ENCODE measurements at places on chromosomes 6 and 20.
A peak's percentile ranks its signal among the peaks of the same experiment; 100 is the strongest.

DNA sequence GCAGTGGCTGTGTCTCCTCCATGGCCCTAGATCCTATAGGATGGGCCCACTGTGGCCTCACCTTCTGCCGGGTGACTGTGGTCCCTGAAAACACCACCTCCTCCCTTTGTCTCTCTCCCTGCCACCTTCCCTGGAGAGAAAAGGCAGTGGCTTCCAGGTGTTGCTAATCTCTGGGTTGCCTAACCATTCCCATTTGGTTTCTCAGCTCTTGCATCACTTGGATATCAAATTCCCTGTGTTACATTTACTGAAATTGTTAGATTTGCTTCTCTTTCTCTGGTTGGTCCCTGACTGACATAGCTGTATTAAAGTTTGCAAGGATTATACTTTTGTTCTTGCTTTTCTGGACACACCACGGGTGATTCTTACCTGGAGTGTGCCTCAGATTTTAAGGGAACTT is 9.3 kb upstream of the ZFP64 start:
- DNase-seq, result no peak

- DNase-seq, result no peak
Measured at GRCh38 chr20:12955611-12956010, 53.2 kb upstream of the SPTLC3 start.

DNA sequence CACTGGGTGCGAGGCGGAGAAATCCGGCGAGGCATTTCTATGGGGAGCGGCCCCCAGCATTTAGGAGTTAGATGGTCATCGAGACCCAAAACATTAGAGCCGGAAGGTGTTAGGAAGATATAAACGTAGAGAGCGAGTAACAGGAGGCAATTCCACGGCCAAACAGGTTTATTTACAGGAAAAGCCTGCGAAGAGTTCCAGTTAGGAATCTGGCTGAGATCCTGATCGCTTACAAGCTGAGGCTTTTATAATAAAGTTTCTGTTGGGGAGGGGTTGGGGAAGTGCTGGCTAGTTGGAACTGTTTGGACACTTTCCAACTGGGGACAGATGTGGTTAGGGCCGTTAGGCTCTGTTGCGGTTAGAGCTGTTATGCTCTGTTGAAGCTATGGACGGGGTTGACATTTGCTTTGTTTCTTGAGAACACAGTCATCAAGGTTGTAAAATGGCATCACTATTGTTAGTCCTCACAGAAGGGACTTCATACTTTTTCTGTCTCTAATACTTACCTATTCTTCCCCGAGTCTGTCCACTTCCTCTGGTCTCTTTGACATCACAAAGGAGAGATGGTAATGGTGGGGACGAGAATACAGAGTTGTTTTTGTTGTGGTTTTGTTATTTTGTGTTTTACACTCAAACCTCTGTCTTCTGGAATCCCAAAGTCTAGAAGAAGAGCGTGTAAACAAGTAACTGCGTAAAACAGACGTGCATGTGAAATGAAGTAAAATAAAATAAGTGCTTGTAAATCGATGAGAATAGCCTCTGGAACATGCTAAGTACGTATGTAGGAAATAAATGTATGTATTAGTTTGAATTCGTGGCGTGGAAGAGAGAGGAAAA is 554 bp upstream of the ZSCAN31 start:
- peak; percentile 52 for DNase-seq

DNA sequence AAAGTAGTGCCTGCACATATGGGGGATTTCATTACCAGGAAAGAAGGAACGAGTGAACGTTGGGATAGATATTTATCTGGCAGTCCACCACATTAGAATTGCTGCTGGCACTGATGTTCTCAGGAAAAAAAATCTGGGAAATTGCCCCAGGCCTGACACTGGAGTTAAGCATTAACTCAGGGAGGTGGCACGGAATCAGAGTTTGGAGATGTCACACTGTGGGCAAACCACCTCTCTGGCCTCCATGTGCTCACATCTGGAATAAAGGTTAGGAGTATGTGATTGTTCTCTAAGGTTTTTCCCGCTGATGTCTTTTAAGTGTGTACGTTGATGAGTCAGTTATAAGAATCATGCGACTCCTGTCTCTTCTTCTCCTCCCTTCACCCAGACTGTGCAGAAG is 7.9 kb downstream of the TGM3 start:
- no peak for DNase-seq

- no peak for DNase-seq
Measured at GRCh38 chr20:58752565-58752964, 60.0 kb downstream of the NPEPL1 start.

- peak; percentile 32 for DNase-seq
Measured at GRCh38 chr6:137878029-137878428, 11.0 kb downstream of the TNFAIP3 start.

DNA sequence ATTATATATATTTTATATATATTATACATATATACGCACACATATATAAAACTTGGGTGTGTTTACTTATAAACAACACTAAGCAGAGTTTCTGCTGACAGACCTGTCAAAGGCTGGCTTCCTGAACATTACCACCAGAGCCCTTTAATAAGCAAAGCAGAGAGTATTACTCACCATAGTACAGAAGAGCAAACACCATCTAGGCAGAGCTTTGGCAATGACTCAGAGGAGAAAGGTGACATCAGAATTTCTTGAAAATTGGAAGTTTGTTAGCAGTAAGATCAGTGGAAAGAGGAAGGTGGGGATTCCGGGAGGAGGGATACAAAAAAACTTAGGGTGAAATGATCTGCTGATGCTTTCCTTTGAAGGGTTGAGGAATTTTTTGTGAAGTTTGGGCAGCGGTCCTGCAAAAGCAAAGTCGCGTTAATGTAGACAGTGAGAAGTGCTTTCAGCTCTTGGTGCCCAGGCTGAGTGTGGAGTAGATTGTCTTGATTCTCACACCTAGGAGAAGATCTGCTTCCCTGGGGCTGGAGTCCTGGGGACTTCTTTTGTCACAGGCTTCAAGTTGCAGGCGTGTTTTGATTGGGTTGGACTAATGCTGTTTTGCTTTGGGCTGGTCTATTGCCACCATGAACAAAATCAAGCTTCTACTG is 109.6 kb upstream of the BACH2 start:
- DNase-seq, result peak; percentile 30

DNA sequence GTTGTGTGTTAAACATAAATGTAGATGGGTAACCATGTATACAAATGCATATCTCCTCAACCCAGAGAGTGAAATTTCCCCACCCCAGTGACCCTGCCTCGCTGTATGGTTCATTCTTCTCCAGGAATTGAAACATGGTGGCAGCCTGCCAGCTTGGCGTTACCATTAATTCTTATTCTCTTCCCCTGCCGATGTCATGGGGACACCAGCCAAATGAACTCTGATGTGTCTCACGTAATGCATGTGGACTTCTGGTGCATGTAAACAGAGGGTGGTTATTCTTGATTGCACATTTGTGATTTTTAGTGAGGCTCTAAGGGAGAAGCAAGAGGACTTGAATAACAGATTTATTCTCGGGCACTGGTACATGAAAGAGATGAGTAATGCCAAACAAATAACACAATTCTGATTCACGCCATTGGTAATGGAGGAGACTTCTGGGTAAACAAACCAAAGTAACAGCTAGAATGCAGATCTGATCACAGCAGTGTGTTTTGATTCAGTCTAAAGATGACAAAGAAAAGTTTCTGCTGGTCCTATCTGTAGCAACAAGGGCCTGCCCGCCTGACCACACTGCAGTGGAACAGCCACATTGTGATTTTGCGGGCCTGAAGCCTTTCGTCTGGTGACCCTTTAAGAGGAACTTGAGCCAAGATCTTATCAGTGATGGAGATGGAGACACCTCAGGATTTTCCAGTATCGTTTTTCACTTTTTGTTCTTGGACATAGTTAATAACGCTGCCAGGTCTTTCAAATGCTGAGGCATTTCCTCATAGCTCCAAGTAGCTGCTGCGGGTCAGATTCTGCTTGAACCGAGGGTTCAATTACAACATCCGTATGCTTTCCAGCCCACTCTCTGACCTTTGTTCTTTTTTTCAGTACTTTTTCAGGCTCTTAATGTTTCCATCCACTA is 171.8 kb upstream of the AKAP12 start:
- DNase-seq, result no peak

- no peak for DNase-seq
Measured at GRCh38 chr20:24684956-24685691, 215.7 kb downstream of the SYNDIG1 start.

GRCh38 chr6:89433252-89434149 is 549 bp downstream of the ANKRD6 start:
- peak; percentile 39 for DNase-seq

GRCh38 chr6:109927052-109927451 is 51.1 kb upstream of the GPR6 start:
- no peak for DNase-seq

DNA sequence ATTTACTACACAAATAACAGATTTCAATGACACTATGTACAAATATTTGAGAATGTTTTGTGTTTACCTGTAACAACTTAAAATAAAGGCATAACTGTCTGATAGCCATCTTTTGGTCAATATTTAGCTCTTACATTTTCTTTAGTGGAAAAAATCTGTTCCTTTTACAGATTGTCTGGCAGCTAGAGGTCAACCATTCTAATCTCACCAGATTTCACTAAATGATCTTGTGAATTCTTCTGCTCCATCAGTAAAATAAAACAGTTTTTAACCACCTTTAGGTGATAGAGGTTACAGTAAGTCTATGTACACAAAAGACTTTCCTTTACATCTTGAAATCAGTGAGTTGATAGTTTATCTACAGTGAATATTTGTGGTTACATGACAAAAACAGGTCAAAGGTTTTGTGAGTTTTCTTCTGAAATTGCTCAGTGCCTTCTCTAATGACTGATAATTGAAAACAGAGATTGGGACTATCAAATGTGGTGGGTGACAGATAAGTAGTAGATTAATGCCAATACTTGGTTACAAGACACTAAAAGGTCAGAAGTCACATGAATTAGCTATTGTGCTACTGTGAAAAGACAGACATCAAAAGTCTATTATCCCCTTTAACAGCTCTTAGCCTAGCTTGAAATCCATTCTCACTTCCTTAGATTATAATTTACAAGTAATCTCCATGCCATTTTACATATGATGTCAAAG is 47.4 kb downstream of the BMP5 start:
- DNase-seq, result no peak

DNA sequence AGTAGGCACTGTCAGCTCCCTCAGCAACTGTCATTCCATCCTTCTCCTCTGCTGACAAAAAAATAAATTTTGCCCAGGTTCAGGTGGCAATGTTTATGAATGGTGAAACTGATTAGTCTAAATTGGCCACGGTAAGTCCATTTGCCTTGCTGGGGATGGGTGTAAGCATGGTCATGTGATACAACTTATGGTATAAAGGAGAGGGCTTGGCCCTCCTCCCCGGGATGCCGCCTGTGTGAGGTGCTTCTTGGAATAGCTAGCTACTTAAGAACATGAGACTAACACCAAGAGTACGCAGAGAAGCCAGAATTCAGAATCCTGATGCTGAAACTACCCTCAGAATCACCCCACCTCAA is 94.4 kb upstream of the MAP7 start:
- DNase-seq, result no peak

DNA sequence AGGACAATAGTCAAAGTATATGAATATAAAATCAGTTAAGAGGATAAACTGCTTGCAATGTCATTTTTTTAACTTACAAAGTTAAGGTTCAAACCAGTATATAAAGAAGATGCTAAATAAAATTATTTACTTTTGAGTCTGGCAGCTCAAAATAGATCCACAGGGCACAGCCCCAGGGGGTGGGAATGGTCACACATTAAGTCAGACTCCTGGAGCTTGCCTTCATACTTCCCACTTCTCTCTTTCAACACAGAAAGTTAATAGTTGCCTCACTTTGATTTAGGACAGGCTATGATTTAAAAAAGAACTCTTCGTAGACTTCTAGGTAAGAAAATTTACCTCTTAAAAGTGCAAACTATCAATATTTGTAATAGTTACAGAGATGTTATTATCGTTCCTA is 158.3 kb upstream of the RUNX2 start:
- no peak for DNase-seq

DNA sequence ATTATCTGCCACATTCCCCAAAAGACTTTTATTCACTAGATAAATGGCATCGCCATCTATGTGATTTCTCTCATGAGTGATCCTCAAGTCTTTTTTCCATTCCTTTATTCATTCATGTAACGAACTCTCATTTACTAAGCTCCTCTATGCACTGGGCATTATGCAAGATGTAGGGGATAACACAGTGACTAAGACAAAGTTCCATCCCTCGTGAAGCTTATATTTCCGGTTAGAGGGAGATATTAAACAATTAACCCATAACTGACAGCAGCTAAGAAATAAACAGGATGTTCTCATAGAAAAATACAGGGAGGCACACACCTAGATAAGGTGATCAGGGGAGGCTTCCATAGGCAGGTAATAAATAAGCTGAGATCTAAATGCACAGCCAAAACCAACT is 17.2 kb upstream of the PREX1 start:
- no peak for DNase-seq

DNA sequence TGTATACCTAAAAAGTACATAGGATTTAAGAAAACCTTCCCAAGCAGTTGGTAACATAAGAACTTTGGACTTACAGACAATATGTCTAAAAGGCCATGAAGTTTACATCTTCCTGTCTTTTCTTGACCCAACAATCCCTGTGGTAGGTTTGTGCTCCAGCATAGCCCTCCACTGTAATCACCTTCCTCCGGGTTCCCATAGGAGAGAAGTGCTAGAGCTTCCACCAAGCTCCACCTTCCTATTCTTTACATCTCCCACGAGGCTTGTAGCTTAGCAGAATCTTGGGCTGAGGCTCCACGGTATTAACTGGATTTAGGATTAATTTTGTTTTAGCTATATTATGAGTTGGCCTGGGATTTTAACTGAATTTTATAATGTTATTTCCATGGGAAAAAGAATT is 23.3 kb downstream of the ADGRG6 start:
- no peak for DNase-seq

DNA sequence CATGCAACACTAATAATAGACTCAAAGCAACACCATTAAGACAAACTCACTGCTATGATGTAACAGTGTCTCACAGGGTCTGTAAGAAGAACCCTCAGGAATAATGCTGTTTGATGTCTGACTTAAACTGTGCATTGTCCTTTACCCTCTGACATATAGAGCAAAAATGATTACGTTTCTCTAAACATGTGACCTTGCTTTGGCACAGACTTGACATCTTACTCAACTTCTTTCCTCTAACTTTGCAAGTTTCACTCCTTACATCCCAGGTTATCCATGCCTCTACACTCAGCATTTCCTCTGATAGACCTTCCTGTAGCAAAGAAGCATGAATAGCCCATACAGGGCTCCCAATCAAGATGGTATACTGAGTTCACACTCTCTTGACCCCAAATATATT is 252.7 kb downstream of the UST start:
- DNase-seq, result no peak

DNA sequence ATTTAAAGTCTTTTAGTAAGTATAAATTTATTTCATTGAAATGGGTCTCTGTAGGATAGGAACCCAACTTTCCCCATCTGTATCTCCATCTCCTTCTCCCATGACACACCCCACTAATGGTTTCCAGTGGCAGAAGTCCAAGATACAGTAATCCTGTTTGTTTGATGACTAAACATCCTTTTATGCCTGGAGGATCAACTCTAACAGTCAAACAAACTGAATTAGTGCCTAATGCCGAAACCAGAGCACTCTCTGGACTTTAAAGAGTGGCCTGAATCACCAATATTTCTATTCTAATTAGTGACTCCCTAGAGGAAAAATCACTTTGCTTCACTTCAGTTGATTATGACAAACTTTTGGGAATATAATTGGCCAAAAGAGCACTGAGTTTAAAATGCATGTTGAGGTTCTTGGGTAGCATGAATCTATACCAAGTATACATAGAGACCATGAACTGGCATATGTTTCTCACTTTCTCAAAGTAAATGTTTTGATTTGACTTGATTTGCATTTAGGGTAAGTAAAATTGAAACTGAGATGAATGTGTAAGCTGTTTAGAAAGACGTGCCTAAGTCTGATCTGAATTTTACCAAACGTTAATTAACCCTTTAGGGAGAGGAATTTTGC is 776.4 kb upstream of the NRSN1 start:
- DNase-seq, result no peak
